Large intestine (tissue), 12 donors: ENCODE measurements at places on chromosomes 5 and 9.

DNA sequence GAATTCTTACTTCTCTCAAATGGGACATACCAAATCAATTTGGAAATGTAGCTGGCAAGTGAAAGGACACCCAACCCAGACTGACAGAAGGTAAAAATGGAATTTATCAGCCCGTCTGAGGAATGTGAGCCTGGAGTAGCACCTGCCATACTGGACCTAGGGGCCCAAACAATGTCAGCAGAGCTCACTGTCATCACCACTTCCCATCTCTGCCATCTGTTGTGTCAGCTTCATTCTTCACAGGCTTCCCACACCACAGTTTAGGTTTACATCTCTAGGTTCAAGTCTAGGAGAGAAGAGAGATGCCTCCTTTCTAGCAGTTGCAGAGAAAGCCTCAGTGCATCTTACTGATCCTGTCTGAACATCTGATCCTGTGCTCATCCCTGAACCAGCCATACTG lies 222.4 kb downstream of the DOCK8 start:
- no peak for DNase-seq

GRCh38 chr5:14599476-14600127 lies 18.0 kb downstream of the OTULINL start:
- DNase-seq, result no peak

- DNase-seq, result no peak
Measured at GRCh38 chr9:36046923-36047322, 10.2 kb downstream of the RECK start.

DNA sequence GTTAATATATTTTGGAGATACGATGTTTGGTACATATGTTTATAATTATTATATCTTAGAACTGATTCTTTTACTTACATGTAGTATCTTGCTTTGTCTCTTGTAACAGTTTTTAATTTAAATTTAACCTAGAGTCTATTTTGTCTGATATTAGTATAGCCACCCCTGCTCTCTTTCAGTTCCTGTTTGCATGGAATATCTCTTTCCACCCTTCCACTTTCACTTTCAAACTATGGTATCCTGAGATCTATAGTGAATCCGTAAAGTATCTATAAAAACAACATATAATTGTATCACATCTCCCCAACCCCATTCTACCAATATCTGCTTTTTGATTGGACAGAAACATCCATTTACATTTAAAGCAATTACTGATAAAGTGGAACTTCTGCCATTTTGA lies 7.2 kb downstream of the IRGM start:
- no peak for DNase-seq

DNA sequence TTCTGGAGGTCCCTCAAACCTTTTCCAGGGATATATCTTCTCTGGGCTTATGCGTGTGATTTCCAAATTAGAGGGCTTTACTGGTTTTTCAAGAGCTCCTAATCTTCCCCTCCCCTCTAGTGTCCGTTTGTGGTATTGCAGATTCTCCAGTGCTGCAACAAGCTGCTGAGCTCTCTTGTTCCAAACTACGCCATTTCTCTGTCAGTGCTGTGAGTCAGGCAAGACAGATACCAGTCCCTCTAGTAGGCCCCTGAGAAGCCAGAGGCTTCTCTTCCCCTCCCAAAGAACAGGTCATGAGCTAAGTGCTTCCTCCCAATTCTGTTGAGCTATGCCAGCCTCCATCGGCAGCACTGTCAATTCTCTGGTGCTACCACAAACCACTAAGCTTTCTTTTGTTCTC lies 149.5 kb downstream of the FANCC start:
- no peak for DNase-seq

DNA sequence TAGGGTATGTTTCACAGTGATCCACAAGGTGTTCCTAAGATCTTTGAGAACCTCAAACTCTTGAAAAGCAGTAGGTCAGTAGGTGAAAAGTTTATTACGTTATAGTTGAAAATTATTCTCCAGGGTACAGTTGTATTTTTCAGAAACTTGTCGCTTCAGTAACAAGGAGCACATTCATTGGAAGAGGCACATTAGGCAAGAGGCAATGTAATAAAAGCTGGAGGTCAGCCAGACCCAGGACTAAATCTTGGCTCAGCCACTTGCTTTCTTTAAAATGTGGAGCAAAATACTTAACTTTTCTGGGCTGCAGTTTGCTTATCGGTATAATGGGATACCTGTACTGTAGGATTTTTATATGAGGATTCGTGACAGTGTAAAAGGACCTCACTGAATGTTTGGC lies 45.6 kb downstream of the TLE4 start:
- DNase-seq, result no peak

DNA sequence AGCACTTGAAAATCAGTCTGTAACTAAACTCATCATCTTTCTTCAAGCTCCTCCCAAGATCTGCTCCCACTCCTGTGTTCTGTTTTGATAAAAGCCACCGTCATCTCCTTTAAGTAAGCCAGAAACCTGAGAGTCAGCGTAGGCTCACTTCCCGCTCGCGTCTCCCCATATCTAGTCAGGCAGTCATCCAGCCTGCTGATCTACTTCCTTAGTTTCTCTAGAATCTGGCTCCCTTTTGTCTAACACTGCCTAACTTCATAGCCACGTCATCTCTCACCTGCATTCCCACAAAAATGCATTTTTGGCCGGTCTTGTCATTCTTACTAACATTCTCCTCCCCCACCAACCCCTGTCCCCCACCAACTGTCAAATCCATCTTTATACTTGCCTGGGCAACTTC lies 3.0 kb upstream of the TJP2 start:
- DNase-seq, result no peak

GRCh38 chr9:133968428-133968827 lies 23.7 kb downstream of the VAV2 start:
- DNase-seq, result no peak

DNA sequence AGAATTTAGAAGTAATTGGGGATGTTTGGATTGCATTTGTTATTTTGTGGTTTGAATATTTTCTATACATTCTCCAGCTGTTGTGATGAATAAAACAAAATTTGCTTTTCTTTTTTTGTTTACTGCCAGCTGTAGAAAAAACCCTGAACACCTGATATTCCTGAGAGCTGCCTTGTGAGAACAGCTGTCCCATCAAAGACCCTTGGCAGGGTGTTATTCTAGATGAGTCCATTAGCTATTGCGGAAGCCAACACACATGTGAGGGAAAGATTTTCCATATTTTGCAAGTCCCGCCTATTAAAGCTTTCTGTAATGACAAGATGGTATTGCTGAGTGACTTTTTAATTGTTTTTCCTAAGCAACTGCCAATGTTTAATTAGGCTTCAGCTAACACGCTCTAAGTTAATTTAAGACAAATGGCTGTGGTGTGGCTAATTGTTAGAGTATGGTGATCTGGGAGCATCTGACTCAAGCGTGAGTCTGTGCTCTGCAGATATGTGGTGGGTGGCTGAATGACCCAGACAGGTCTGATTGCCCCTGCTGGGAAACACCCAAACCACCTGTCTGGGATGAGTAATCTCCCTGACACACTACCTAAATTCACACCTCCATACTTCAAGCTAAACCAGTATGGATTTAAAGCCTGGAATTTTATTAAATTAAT lies 86.5 kb upstream of the PRLR start:
- DNase-seq, result no peak

DNA sequence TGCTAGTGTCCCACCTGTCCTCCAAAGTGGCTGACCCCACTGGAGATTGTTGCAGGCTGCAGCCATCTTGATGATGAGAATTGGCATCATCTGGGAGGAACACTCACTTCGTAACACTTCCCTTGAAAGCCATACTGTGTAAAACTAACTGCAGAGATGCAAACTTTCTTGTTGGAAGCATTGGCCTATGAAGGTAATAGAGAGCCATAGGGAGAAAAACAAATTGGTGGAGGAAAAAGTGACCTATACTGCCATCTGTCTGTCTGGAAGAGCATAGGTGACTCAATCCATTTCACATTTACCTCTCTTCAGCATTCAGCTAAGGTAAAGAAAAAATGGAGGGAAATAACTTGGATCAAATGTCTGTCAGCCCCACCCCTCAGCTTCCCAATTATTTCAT lies 473.4 kb downstream of the NTRK2 start:
- no peak for DNase-seq
